Astrocyte (in vitro differentiated cells and primary cell): ENCODE measurements at places on chromosomes 2 and 18.

- DNase-seq = no peak
Observed at GRCh38 chr2:42764096-42764495, at the start of gene OXER1. OXER1 (minus strand) TSS chr2:42764135; CDS start chr2:42764062, 73 bp downstream.

DNA sequence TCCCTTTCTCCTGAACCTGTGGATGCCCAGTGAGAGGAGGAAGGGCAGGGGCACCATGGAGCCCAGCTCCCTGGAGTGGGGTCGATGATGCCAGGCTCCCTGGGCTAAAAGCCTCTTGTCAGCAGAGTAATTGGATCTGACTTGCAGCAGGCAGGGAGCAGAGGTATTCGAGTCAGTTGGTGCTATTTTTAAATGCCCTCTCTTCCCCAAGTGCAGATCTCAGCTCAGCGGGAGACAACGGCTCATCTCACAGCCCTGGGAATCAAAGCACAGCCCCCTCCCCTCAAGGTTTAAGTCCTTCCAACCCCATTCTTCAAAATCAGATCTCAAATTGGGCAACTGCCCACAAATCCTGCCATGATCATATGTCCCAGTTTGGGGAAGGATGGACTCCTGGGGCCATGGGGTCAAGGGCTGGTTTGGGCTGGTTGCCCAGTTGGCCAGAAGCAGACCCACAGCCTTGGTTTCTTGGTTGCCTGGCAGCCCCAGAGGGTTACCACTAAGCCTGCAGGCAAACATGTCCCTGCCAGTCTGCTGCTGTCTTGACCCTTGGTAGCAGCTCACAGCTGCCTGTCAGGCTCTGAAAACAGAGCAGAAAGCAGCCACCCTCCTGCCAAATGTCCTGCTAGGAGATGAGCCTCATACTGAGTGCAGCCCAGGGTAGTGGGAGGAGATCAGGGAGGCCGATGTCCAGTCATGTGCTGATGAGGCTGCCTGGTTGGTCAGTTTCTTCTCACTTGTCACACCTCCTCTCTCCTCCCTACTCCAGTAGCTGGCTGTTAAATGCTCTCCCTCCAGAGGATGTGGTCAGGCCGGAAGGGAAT, 244.9 kb downstream of the LOXHD1 start:
- peak; percentile 16 for DNase-seq

DNA sequence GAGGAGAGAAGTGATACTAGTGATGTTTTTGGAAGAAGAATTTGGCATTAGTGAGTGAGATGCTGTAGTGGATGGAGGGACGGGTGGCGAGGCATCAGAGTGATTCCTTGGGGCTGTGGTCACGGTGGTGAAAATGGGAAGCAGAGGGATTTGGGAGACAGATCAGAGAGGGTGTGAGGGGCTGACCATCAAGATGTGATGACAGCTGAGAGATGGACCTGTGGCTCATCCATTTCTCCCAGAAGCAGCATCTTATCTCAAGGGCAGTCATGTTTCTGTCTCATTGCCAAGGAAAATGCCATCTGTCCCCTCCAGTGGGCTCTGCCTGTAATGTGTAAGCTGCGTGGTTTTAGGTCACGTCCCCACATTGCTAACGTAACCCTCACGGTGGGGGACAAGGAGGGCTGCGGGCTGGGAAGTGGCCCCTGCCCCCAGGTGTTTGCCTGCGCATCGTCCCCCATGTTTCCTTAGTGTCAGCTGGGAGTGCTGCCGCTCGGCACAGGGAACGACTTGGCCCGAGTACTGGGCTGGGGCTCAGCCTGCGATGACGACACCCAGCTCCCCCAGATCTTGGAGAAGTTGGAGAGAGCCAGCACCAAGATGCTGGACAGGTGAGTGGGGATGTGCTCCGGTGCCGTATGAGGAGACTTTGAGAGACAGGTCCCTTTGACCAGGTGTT, 91.0 kb downstream of the DGKD start:
- DNase-seq = no peak

DNA sequence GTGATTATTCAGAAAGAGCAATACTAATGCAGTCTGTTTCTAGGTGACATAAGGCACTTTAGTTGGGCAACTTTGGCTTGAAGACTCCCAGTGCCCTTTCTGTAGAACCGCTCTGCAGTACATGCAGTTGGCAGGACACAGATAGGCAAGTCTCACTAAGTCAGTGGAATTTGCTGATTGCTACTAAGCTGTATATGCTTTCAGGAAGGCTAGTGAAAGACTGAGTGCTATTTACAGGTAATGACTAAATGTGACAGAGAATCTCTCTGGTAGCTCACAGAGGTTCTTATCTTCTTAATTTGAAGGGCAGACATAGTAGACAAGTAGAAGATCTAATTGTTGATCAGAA, 243.0 kb downstream of the WDPCP start:
- no peak for DNase-seq

GRCh38 chr2:31243053-31243452, 9.1 kb downstream of the EHD3 start:
- no peak for DNase-seq

- DNase-seq = no peak
Observed at GRCh38 chr2:12259493-12259892, 457.2 kb upstream of the TRIB2 start.

- DNase-seq = no peak
Observed at GRCh38 chr2:98347298-98348065, 1.2 kb downstream of the CNGA3 start.

- peak; percentile 60 for DNase-seq
Observed at GRCh38 chr2:196592911-196593881, 46.3 kb upstream of the CCDC150 start.

- no peak for DNase-seq
Observed at GRCh38 chr2:152542337-152542994, 174.8 kb downstream of the PRPF40A start.
